Hepatocyte (in vitro differentiated cells): ENCODE measurements at places on chromosomes 5 and 9. TPM values are rescaled to one million over a fixed set of nuclear protein-coding genes. Genes with fewer than 3 reads are reported as not detected.

DNA sequence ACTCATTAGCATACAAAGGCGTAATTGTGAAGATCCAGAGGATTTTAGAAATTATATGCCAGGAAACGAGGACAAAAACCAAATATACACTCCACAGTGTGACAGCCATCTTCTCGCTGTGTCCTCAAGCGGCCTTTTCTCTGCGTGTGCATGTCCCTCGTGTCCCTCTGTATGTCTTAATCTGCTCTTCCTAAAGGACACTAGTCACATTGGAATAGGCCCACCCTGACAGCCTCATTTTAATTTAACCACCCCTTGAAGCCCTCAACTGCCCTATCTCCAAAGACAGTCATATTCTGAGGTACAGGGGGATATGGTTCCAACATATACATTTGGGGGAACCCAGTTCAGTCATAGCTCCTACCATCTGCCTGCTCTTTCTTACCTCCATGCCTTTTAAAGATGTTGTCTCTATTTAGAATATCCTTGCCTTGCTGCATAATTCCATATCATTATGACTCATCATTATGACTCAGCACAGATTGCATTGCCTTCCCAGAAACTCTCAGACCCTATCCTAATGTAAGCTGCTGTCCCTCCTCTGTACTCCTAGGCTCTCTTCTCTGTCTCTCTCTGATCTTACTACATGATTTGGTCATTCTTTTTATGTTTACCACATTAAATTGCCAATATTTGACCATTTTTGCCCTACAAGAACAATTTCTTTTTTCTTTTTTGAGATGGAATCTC lies 210.9 kb downstream of the AOPEP start:
- no peak overlapping the region for H3K4me3 ChIP-seq
- H3K4me1 ChIP-seq = peaks cover 10% of the 10 kb centered on the region
- peak overlapping the region; percentile 23 for H3K27ac ChIP-seq

- peak; percentile 33 for DNase-seq
- H3K27ac ChIP-seq = peak overlapping the region; percentile 91
- no peak overlapping the region for H3K4me3 ChIP-seq
- no peaks in the 10 kb centered on the region for H3K27me3 ChIP-seq
- no peaks in the 10 kb centered on the region for H3K36me3 ChIP-seq
These were observed 64.7 kb upstream of the SELENOP start for GRCh38 chr5:42876375-42876844.

DNA sequence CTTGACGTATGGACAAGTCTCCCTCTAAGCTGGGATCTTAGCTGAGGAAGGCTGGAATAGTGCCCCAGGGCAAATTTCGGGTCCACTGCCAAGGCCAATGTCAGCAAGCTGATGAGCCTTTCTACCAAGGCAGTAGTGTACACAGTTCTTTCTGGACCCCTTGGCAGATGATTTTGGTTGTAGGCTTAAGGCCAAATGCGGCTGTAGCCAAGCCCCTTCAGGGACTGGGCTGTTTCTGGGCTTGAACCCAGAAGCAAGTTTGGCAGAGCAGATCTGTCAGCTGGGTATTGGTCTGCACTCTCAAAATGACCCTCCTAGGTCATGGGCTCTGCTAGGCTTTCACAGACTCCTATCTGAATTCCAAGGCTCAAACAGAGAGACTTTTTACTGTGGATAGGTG lies 121.6 kb downstream of the ADAMTSL1 start:
- no peak for DNase-seq
- no peak overlapping the region for H3K4me3 ChIP-seq
- H3K27me3 ChIP-seq = no peaks in the 10 kb centered on the region

DNA sequence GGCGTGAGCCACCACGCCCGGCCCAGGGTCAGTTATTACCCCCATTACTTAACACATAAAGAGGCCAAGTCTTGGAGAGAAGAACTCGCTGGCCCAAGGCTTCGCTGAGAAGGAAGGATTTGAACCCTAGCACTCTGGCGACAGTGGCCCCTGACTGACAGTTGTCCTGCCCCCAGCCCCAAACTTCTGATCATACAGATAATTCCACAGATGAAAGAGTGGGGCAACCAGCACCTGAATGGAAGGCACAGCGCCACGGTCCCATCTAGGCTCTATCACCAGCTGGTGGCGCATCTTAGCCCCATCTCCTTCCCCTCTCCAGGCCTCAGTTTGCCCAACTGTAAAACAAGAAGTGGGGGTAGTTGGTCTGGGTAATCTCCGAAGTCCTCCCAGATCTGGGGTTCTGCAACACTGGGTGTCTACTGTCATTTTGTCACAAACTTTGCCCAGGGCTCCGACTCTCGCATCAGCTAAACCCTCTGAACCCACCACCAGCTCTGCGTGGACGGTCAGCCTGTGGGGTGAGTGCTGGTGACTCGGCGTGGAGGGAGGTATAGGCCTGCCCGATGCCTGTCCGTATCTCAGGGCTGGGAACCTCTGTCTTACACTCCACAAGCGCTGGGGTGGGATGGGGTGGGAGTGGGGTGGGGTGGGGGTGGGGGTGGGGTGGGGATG lies 209.3 kb downstream of the C9orf50 start:
- H3K27me3 ChIP-seq = no peaks in the 10 kb centered on the region
- peaks cover 59% of the 10 kb centered on the region for H3K4me1 ChIP-seq
- no peaks in the 10 kb centered on the region for H3K36me3 ChIP-seq
- peak overlapping the region; percentile 100 for H3K27ac ChIP-seq
- no peak overlapping the region for H3K4me3 ChIP-seq
- no peak for DNase-seq

Gene ARID3C
- total RNA-seq = 0.27 TPM in 1 of 2 replicates, not detected in the other

DNA sequence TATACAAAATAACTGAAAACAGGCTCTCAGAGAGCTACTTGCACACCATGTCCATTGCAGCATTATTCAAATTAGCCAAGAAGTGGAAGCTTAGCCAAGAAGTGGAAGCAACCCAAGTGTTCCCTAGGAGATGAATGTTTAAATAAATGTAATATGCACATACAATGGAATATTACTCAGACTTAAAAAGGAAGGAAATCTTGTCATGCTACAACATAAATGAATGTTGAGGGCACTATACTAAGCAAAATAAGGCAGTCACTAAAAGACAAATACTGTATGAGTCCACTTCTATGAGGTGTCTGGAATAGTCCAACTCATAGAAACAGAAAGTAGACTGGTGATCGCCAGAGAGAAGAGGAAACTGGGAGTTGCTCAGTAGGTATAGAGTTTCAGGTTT lies 438.1 kb downstream of the MAT2B start:
- DNase-seq = no peak
- no peaks in the 10 kb centered on the region for H3K36me3 ChIP-seq
- H3K4me1 ChIP-seq = no peaks in the 10 kb centered on the region
- H3K27me3 ChIP-seq = no peaks in the 10 kb centered on the region

GRCh38 chr9:114853071-114853855 lies 47.4 kb upstream of the TNFSF15 start:
- peak overlapping the region; percentile 75 for H3K27ac ChIP-seq
- no peaks in the 10 kb centered on the region for H3K27me3 ChIP-seq
- no peaks in the 10 kb centered on the region for H3K36me3 ChIP-seq

GRCh38 chr9:116550696-116551436 lies 136.2 kb upstream of the TRIM32 start:
- no peak for DNase-seq
- peaks cover 30% of the 10 kb centered on the region for H3K4me1 ChIP-seq
- no peak overlapping the region for H3K4me3 ChIP-seq
- H3K36me3 ChIP-seq = no peaks in the 10 kb centered on the region
- no peaks in the 10 kb centered on the region for H3K27me3 ChIP-seq
- peak overlapping the region; percentile 51 for H3K27ac ChIP-seq

Gene SLC25A2
- 0.50 and 1.7 TPM in 2 replicates for total RNA-seq

Gene SHC3
- total RNA-seq = 1.4 and 1.8 TPM in 2 replicates

DNA sequence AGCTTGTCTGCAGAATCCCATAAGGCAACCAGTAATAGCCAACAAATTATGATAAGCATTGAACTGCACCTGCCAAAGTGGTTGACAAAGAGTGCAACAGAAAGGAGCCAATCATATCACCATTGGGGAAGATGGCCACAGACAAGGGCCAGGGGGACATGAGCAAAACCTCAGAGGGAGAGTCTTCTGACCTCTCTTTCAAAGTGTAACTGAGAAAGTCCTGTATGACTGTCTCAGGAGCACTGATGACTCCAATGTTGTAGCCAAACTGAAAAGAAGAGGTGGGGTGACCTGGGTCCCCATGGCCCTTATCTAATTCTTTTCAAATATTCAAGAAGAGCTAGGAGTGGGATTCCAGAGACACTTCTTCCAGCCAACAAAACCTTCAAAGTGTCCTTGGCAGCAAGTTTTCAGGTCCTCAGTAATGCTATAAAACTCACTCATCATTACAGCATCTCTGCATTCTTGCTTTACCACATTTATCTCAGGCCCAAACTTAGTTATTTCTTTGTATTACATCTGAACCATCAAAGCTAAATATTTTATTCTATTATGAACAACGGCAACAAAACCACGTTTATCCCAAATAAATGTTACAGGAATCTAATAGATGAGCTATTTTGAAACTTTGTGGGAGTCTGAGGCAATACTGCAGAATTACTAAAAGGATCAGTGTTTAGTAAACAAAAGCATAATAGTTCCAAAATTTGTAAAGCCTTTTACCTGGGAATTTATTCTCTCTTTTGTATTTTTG lies 24.4 kb downstream of the FBLL1 start:
- DNase-seq = no peak
- no peak overlapping the region for H3K4me3 ChIP-seq
- H3K27me3 ChIP-seq = no peaks in the 10 kb centered on the region
- H3K4me1 ChIP-seq = no peaks in the 10 kb centered on the region
- peaks cover 6% of the 10 kb centered on the region for H3K36me3 ChIP-seq
- H3K27ac ChIP-seq = no peak overlapping the region

DNA sequence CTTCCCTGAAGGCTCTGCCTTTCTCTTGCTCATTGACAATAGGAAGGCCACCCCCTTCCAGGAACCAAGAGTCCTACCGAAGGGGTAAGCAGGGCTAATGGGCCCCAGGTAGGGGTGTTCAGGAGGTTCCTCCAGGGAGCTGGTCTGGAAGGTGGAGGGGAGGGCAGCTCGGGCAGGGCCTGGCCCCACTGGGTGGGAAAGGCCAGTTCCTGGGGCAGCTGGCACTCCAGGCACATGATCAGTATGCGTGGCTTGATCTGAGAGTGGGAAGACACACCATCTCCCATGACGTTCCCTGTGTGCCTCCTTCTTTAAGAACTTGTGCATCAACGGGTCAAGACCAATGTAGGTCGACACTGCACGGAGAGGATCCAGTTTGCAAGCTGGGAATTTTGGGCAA lies 149.8 kb downstream of the PHF2 start:
- no peak overlapping the region for H3K4me3 ChIP-seq
- no peaks in the 10 kb centered on the region for H3K36me3 ChIP-seq
- no peaks in the 10 kb centered on the region for H3K4me1 ChIP-seq
- no peak overlapping the region for H3K27ac ChIP-seq
- DNase-seq = no peak

DNA sequence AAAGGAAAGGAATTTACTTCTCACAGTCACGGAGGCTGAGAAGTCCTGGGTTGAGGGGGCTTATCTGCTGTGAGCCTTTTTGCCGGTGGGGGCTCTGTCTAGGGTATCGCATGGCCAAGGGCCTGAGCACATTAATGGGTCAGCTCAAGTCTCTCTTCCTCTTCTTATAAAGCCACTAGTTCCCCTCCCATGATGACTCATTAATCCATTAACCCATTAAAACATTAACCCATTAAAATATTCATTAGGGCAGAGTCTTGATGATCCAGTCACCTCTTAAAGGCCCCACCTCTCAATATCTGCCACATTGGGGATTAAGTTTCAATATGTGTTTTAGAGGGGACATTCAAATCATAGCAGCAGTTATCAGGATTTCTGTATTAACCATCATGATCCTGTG lies 406.3 kb downstream of the SPOCK1 start:
- H3K4me1 ChIP-seq = no peaks in the 10 kb centered on the region
- no peaks in the 10 kb centered on the region for H3K27me3 ChIP-seq
- no peak for DNase-seq
- H3K4me3 ChIP-seq = no peak overlapping the region

Gene ZNF608
- 28.5 and 30.0 TPM in 2 replicates for total RNA-seq

- no peaks in the 10 kb centered on the region for H3K27me3 ChIP-seq
- no peak overlapping the region for H3K27ac ChIP-seq
- DNase-seq = no peak
- no peaks in the 10 kb centered on the region for H3K4me1 ChIP-seq
These were observed 10.7 kb downstream of the CARNMT1 start for GRCh38 chr9:75017378-75017777.

Gene ASPN
- 33.6 and 35.3 TPM in 2 replicates for total RNA-seq

Gene NR4A3
- total RNA-seq = 2.2 and 2.4 TPM in 2 replicates

Gene NEUROG1
- not detected in 2 replicates for total RNA-seq
